HCT116 (cell line): ENCODE measurements at places on chromosomes 2 and 18.

DNA sequence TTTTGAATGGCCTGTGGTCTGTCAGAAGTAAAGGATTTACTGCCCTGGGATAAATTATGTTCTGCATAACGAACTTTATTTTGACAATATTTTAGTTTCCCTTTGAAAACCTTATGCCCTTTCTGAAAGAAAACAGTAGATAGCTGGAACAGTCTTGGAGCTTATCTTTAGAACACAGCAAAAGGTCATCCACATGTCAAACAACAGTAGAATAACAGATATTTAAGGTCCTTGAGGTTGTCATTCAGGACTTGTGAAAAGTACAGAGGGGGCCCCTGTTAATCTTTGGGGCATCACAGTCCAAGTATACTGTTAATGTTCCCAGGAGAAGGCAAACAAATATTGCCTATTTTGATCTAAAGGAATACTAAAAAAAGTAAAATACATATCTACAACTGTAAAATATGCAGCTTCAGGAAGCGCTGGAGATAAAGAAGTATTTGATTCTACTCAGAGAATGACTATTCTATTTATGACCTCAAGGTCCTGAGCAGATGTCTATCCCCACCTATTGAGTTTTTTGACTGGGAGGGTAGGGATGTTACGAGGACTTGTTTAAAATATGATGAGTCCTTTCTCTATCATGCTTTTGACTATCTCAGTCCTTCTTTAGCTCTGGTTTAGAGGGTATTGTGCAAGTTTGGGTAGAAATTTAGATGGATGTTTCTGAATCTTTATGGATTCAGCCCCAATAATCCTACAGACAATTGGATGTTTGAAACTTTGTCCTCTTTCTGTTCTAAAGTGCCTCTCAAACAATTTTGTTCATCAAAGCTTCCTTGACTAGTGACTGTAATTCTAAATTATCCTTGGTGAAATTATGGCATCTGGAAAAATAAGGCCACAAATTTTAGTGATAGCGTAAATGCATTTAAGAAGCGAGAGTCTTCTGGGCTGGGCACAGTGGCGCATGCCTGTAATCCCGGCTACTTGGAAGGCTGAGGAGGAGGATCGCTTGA is 25.1 kb upstream of the TMEM214 start:
- DNase-seq = no peak

GRCh38 chr18:36035253-36035652 is 32.1 kb downstream of the RPRD1A start:
- no peak for DNase-seq

DNA sequence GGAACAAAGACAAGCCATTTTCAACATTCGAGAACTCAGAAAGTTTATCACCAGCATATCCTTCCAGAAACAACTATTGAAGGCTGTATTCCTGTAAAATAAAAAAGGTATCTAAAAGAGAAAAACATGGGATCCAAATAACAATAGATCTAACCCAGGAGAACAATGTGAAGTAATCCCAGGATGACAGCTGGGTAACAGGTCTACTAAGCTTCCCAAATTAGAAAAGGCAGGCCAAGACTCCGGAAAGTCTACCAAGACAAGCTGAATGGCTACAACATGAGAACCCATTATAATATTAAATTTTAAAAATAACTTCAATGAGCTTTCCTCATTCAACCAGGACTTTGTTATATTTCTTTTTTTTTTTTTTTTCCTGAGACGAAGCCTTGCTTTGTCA is 6.5 kb downstream of the PIAS2 start:
- no peak for DNase-seq

- no peak for DNase-seq
Measured at GRCh38 chr18:48990481-48991318, 39.9 kb upstream of the SMAD7 start.

DNA sequence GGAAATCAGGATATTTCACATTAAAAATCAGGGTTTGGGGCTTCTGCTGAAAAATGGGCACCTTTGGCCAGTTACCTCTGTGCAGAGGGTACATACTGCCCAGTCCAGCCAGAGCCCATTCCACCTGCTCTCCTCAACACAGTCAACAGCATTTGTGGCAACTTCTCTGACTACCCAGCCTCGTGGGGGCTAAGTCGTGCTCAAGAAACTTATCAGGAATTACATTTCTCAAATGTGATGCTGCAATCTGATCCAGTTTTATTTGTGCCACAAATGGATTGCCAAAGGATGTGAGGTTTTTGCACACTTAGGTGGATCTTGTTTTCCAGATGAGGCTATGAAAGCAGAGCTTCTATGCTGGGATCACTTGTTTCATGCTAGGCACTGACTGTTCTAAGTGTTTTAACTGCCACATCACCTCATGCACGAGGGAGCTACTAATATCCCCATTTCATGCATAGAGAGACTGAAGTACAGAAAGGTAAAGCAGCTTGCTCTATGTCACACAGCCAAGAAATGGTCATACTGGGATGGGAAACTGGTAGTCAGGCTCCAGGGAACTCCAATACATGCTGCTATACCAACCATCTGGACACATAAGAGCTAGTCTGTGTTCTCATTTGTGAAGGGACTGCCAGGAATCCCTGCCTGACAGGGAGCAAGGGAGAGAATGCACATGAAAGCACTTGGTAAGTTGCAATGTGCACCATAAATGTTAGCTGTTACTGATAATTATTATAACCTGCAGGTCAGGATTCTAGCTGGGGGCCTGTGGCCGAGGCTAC is 89.0 kb upstream of the HK2 start:
- DNase-seq = no peak

DNA sequence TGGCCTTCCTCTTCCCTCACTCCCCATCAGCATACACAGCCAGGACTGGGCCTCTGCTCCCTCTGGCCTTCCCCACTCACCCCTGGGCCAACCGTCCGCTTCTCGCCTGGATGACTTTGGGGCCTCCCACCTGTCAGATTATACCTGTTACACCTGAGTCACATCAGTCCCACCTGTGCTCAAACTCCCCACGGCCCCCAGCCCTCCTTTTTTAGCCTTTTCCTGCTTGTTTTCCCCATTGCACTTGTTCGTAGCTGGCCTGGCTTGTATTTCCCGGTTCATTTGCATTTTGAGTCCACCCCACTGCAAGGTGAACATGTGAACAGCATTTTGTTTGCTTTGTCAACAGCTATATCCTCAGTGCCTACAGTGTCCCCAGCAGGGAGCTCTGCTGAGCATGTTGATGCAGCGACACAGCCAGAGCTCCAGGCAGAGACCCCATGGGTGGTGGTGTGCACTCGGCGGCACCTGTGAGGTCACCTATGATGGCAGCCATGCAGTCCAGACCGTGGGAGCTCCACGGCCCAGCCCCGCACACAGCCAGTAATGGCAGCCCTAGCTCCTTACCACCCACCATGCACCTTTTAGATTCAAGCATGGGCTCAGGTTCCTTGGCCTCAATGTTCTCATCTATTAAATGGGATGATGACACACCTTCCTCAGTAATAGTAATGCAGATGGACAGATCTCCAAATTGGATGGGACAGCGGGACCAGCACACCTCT is 276.4 kb upstream of the HS6ST1 start:
- DNase-seq = no peak

GRCh38 chr2:197268786-197269584 is 41.6 kb downstream of the ANKRD44 start:
- no peak for DNase-seq

DNA sequence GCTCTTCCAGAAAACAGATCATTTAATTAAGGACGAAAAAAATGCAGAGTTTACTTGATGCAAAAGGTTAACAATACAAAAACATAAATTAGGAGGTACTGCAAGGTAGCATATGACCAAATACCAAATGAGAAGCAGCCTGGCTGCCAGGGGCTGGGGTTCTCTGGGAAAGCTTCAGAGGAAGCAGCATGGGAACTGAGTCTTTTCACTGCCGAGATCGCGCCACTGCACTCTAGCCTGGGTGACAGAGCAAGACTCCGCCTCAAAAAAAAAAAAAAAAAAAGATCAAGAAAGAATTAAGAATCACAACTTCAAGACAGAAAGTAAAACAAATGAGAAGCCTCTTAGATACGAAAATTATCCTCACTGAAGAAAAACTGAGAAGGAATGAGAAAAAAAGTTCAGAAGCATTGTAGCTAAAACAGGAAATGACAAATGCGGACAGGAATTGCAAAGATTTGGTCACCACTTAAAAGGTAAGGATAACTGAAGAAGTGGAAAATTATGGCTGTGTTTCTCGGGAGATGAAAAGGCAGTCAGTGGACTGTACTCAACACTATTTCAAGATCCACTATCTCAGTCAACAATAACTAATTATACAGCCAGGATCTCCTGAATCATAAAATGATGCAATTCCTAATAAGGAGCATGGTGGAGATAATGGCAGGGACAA is 4.3 kb downstream of the SEPTIN10 start:
- peak; percentile 62 for DNase-seq

DNA sequence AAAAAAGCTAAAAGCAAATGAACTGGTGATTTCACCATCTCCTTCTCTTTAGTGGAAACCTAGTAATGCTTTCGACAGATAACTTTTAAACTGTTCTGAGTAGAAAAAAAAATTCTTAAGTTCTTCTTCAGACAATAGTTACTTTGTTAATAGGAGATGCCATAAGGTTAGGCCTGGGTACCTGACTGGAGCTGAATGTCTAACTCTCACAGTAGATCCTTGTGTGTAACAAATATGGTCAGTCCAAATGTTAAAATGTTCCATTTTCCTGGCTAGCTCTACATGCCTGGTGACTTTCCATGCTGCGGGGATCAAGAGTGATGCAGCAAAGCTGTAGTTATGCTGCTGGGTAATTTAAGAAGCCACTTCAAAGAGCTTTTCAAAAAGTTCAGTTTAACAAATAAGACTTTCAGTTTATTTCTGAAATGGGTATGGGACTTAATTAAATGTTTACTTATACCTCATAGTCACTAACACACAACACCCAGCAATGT is 264.0 kb upstream of the SESTD1 start:
- no peak for DNase-seq

DNA sequence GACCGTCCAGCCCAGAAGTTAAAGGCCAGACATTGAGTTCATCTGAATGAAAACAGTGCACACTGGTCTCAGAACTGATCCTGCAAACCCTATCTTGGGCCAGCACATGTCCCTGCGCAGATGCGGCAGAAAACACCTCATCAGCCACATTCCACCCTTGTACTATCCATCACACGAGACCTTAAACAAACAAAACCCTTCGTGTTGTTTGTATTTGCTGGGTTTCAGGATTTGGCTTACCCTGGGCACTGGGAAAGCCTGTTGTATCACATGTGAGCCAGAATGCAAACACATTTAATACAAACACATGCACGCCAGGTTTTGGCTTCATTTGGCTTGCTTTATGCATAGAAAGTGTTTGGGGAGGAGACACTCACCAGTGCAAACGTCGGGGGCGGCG is 12.5 kb downstream of the WIPF1 start:
- DNase-seq = no peak

DNA sequence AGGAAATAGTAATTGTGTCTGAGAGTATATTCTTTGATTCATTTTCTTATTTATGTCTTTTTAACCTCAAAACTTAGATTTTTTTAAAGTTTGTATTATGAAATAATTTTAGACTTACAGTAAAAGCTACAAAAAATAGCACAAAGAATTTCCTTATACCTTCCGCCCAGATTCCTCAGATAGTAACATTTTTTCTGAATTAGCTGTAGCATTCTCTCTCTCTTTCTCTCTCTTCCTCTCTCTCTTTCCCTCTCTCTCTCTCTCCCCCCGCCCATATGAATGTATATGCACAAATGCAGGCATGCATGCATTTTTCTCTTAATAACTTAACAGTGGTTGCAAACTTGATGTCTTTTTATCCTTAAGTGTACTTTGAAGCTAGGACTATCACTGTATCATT is 361.1 kb upstream of the NRP2 start:
- no peak for DNase-seq

GRCh38 chr2:159903443-159904126 is 105.6 kb upstream of the CD302 start:
- DNase-seq = no peak

- no peak for DNase-seq
Measured at GRCh38 chr2:21890716-21891115, 766.9 kb downstream of the TDRD15 start.

DNA sequence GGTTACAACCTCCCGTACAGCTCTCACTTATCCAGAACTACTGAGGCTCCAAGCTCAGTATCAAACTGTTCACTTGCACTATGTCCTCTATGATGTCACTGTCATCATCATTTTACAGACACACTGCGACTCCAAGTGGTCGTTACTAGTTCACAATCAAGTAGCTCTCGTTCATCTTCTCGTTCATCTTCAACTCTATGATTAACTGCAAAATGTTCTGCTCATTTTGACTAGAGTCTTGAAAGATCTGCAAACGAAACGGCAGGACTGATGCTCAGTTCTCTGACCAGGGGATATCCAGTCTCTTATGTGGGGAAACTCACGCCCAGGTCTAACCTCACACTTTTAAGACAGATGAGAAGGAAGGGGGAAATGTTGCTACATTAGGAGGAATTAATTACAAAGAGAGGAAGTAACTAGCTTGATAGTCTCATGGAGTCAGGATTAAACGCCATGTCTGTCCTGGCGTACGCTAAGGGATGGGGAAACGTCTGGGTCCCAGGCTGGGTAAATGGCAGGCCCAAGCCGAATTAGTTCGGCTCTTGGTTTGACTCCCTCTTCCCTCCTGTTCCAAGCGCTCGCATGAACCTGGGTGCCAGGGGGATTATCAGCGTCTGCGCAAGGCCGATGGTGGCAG is 794 bp upstream of the CHCHD5 start:
- peak; percentile 59 for DNase-seq

DNA sequence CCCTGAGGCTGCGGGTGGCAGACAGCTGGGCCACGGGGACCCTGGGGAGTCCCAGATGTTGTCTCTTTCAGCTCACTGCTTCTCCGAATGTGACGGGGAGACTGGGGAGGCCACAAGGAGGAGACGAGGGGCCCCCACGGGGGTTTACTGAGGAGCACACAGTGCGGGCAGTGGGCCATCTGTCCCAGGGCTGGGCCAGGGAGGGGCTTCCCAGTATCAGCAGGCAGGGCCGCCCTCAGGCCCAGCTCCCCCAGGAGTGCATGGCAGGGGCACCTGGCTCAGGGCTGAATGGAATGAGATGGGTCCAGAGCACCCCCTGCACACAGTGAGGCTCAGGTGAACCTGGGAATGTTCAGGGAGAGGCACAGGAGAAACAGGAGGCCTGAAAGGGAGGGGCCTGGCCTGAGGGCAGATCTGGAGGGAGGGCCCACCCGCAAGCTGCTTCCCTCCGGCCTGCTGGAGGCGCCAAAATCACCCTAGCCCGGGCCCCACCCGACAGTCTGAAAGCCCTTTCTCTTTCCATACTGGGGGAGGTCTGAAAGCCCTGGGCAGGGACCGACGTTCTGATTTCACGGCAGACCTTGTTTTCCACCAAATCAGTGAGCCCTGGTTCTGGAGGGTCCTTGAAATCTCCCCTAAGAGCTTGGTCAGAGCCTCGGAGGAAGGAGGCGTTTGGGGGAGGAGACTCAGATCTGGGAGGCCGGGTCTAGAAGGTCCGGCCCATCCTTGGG is 35.5 kb upstream of the PTMA start:
- peak; percentile 79 for DNase-seq

- DNase-seq = no peak
Measured at GRCh38 chr18:50114448-50114847, 80.5 kb downstream of the MYO5B start.

- no peak for DNase-seq
Measured at GRCh38 chr18:29181151-29181901, 1004.4 kb upstream of the CDH2 start.
